ENCODE measurements at places on chromosomes 5 and 9.

DNA sequence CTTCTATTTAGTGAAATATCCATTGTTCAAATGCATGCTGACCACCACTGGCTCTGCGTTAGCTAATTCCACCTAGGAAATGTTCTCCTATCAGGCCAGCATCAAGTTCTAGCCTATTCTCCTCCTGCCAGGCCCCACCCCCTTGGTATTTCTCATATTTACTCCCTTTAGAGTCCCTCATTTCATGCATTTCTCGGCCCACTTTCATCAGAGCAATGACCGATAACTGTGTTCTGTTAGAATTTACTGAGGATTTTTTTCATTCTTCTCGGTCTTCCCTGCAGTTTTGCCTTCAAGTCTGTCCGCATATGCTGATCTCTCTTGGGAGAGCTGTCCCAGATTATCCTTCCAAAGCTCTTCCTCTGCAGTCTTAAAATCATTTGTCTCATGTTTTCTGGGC lies 143.4 kb downstream of the GOLPH3 start:
- DNase-seq = no peak

DNA sequence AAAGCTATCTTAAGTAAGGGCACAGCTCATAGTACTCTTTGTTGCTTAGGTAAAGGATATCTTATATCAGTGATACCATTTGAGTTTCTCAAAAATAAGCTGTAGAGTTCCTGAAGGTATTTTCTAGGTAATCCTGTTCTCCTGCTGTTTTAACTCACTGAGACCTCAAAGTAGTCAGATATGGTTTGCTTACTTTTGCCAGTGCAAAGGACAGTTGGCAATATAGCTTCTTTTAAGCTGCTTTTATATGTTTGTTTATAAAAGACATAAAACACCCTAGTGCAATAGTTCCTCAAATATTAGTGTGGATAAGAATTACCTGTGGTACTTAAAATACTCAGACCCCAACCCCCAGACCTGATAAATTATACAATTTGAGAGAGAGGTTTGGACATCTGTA lies 12.1 kb downstream of the NCBP1 start:
- DNase-seq = no peak

DNA sequence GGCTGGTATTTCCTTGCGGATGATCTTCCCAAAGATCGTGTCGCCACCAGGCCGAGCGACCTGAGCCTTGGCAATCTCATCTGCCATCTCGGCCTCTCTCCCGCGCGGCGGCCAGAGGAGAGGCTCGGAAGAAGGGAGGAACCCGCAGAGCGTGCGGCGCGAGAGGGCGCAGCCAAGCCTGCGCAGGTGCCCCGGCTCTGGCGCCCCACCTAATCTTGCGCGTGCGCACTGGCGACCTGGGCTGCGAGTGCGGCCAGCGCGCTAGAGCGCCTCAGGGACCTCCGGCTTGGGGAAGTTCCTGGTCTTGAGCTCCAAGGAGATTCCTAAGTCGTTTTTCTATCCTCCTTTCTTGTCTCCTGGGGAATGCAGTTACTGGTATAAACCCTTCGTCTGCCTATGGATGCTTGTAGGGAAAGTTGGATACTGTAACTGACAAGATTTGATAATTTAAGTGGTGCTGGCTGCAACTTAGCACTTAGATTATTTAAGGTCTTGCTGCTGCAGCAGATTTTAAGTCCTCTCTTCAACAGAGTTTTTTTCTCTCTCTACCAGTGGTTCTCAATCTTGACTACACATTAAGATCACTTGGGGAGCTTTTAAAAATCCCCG lies at the start of gene HINT1:
HINT1 (minus strand) TSS at position 138 of the 609 bp plus-strand sequence; CDS start at position 87, 51 bp downstream.
- peak; percentile 80 for DNase-seq

GRCh38 chr5:41542183-41542582 lies 31.8 kb upstream of the PLCXD3 start:
- no peak for DNase-seq

DNA sequence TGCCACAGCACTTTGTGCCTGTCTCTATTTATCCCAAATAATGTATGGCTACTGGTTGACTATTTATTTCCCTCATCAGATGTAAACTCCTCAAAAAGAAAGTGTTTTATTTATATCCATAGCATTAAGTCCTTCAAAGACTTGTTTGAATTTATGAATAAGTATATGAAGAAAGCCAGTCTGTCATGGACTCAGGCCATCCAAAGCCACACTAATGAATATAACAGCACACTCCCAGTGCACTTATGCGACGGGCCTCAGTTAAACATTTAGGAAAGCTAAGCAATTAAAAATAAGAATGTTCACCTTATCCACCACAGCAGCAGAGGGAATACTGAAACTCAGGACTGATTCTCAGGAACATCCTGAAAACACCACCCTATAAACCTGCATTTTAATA lies 77.5 kb downstream of the DENND1A start:
- no peak for DNase-seq

DNA sequence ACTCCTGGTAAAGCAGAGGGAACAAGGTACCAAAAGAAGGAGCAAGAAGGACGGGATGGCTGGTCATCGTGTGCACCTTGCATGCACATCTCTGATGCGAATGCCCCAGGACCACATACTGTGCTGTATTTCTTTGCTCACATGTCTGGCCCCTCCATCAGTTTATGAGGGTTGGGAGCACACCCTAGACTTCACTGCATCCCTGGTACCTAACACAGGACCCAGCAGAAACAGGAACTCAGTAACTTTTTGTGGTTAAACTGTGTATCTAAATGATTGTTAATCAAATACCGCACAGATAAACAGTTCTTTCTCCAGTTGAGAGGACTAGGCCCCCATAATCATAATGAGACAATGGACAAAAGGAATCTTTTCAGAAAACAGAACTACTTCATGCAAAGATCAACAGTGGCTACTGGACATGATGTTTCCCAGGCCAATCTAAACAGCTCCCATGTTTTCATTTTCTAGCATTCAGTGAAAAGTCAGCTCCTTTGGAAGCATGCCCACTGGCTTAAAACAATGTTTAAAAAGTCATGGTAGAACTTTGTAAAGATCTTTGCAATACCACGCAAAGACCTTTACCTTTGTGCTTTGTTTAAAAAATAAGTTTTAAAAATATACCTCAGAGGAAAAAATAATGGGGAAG lies 55.5 kb upstream of the IFNK start:
- peak; percentile 63 for DNase-seq

DNA sequence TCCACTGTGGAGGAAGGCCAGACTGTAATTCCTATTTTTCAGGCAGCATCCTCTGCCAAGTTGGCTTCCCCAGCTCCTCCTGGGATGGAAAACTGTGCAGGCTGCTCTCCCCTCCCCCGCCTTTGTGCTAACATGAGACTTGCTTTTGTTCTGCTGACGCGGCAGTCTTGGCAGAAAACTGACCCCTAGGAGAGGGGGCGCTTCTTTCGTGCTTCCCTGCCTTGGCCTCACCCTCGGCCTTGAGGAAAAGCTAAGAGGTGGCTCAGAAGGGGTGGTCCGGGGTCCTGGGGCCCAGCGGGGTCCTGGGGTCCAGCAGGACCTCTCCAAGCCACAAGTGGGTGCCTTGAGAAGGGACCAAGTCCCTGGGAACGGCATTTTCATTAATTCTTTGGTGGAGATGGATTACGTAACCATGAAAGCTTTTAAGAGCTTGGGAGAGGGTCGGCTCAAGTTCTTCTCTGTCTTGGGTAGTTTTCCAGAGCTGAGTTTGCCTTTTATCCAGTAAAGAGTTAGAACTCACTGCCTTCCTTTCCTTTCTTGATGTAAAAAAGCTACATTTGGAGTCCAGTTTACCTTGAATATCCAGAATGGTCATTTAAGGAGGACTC lies 51.0 kb downstream of the SH3PXD2B start:
- peak; percentile 80 for DNase-seq

DNA sequence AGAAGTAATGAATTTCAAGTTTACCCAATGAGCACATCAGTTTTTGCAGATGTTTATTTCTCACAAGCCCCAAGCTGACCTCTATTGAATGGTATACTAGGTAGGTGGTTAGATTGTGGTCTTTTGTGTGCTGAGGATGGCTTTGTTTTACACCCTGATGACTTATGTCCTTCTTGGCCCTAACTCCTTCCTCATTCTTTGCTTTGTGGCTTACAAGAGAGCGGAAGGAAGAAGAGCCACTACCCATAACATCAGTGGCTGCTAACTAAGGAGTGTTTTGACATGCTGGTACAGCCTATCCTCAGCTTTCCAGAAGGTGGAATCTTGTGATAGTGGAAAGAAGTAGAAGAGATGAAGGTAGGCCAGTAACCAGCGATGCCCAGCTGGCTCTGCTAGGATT lies 85.7 kb upstream of the NTRK2 start:
- DNase-seq = no peak

DNA sequence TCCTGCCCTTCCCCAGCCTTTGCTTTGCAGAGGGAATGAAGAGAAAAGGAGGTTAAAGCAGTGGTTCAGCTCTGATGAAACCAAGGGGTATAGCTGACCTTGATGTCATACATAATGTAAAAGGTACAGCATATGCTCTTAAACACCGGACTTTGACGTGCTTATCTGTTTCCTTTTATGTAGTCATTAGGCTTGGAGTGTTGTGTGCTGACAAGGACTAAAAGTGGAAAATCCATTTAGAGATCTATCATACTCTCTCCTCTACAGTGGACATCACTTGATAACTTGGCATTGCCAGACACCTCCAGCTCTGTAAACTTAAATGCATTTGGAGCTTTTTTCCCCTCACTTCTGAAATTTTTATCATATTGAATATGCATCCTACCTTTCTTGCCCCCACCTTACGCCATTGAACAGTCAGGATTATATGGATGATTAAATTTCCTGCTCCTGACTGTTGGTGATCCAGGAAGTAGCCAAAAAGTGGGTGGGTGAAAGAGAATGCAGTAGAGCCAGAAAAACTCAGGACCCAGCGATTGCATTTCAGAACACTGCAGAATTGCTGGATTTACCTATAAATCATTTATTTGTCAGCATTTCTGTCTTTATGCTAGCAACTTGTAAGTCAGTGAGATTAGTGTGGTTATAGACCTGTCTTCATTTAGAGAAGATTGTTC lies 4.1 kb downstream of the TNFAIP8 start:
- DNase-seq = no peak

DNA sequence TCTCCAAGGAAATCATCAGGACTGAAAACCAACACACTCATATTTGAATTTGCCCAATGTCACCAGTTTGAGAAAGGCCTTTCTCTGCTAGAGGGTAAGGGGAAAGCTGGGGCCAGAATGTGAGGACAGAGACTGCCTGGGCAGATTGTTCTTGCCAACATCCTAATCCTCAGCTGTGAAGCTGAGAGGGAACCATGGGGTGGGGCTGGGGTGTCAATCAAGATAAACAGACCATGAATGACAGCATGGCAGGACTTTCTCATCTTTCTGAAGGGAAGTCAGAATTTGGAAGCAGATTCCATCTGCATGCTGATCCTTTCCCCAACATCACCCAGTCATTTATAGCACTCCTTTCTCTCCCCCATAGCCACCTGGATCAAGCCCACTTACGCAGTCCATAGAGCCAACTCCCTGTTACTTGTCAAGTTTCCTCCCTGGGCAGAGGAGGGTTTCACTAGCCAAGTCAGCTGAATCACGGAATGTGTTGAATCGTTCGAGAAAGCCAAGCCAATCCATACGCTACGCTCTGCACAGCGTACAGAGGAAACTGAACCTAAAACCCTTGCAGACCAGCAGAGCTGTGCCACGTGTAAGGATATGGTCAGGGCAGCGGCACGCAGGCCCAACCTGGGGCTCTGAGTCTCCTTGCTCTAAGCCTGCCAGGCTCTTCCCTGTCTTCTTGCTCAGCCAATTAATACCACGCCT lies 14.9 kb downstream of the GLDC start:
- no peak for DNase-seq

- DNase-seq = no peak
Observed at GRCh38 chr9:20256284-20256948, 365.9 kb downstream of the MLLT3 start.

DNA sequence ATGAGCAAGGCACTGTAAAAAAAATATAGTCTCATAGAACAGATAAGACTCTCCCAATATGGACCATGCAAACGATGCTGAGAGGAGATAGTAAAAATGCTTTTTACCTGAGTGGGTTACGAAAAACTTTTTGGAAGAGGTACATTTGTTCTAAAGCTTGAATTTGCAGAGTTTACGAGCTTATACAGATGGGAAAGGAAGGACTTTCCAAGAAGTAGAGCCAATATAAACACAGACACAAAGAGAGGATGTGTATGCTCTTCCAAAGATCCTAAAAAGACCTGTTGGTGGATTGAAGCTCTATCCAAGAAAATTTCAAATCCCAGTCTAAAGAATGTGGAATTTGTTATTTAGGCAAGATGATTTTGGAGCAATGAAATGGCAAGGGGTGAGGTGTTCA lies 127.1 kb upstream of the SLCO6A1 start:
- no peak for DNase-seq

DNA sequence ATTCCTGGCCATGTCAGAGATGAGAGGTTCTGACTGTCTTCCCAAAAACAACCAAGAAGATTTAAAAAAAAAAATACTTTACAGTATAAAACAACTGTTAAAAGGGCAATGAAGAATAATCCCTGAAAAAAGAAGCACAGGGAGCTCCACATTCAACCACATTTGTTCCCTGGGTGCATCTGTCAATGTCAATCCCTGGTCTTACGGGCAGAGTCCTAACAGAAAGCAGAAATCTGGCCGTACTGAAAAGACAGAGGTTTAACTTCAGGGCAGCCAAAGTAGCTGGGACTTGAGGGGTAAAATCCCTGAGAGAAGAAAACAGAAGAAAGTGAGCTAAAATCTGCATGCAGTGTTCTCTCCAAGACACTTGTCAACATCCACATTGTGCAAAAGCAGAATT lies 76.6 kb downstream of the RICTOR start:
- no peak for DNase-seq

DNA sequence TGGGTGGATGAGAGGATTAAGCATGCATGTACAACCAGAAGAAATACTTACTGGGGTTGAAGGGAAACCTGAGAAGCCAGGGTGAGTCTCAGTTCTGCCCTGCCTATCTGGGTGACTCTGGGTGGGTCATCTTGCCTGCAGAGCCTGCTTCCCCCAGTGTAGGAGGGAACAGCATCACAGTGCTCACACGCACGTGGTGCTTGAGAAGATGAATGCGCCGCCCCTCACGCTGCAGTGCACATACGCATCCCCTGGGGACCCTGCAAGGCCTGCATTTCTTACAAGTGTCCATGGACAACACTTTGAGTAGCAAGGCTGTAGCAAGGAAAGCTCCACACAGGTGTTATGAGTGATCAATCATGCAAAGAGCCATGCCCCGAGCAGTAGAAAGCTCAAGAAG lies 18.7 kb upstream of the GABBR2 start:
- DNase-seq = no peak

Measured in hippocampal formation (tissue), 2 donors.